NCI-H1417 treated with DMSO at 0.1 percent for 48 hours (cell line): ENCODE measurements at places on chromosomes 2 and 18.

DNA sequence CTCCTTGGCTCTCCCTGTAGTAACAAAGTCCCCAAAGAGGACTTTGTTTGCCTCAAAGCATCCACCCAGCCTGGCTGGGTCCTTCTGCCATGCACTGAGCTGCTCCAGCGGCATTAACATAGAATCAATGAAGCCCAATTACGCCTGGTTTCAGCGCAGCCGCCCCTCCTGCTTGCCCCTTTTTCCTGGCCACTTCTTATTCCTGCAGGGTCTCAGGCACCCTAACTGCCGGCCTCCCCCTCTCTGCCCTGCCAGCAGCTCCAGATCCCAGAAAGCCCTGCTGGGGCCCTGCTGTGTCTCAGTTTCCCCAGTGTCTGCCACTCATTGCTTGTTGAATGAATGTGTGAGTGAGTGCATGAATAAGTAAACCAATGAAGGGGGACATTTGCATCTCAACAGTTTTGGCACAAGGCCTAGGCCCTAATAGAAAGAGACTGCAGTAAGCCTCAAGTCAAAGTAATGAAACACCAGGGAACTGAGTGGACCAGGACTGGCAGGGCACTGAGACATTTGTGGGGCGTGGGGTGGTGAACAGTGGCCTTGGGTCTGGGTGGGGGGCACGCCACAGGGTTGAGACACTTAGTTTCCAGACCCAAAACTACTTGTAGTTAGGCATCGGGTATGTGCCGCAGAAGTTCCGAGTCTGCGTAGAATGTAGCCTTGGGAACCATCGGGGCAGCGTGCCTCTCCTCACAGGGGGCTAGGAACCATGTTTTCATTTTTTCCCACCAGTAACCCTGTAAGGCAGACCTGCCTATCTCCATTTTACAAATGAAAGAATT is 60.6 kb downstream of the SMAD7 start:
- DNase-seq, result no peak

- no peak for DNase-seq
Measured at GRCh38 chr2:111970453-111970852, 72.0 kb downstream of the MERTK start.

GRCh38 chr2:19855542-19856431 is 46.0 kb downstream of the TTC32 start:
- DNase-seq, result no peak

- DNase-seq, result no peak
Measured at GRCh38 chr2:188181067-188181838, 110.4 kb upstream of the GULP1 start.

GRCh38 chr2:105770149-105770548 is 25.4 kb downstream of the NCK2 start:
- DNase-seq, result no peak

- no peak for DNase-seq
Measured at GRCh38 chr2:238650536-238650935, 197.3 kb upstream of the TWIST2 start.

DNA sequence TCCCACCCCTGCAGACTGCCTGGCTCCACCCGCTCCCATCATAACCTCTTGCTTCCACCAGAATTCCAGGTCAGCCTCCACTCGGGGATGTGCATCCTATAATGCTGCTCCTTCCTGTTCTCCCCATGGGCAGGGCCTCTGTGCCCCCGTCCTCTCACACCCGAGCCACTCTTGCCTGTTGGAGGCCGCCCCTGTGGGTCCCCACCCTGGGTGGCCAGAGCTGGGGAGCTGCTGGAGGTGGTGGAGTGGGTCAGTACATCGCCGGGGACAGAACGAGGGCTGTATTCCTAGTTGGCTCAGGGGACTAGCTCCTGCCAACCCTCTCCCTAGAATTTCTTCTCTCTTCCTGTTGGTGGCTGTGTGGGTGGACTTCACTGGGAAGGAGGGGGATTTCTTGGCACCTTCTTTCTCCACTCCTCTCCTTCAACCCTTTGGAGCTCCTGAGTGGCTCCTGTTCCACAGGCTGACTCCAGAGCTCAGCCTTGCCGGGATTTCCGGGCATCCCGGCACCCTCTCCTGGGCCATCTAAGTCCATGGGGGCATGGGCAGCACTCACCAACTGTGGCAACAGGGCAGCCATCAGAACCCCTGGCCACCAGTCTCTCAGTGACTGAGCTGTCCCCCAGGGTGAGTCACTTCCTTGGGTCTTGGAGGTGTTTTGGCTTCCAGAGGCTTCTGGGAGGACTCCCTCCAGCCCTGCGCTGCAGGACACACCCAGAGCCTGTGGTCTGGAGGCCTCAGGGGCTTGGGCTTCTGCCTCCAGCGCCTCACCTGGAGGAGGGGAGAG is 88.2 kb upstream of the MCFD2 start:
- no peak for DNase-seq

DNA sequence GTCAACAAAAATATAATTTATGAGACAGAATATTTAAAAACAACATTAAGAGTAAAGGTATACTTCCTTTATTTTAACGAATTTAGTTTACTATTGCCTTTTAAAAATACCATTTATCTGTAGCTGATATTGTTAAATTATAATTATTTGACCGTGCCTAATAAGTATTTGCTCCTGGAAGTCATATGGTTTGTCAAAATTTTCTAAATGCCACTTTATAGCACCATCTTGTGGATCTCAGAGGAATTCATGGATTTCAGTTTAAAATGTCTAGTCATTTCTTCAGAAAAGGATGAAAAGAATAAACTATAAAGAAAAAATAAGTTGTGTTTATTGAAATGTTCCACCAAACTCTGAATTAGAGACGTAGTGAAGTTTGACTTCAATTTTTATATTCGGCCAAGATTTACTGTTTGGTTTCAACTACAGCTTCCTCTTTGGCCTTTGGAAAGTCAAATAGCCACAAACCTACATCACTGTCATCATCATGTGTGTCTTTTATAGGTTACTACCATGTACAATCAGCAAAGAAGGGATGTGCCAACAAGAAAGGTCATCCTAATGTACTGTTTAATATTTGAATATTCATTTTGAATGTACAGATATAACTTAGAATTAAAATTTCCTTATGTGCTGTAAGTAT is 10.3 kb upstream of the FTCDNL1 start:
- no peak for DNase-seq

GRCh38 chr18:75854808-75855207 is 427.3 kb upstream of the SMIM21 start:
- no peak for DNase-seq

- DNase-seq, result no peak
Measured at GRCh38 chr2:22282220-22282619, 1102.8 kb upstream of the KLHL29 start.
